ENCODE measurements at places on chromosomes 6 and 20. TPM values are rescaled to one million over a fixed set of nuclear protein-coding genes. Genes with fewer than 3 reads are reported as not detected.
A peak's percentile ranks its signal among the peaks of the same experiment; 100 is the strongest.

DNA sequence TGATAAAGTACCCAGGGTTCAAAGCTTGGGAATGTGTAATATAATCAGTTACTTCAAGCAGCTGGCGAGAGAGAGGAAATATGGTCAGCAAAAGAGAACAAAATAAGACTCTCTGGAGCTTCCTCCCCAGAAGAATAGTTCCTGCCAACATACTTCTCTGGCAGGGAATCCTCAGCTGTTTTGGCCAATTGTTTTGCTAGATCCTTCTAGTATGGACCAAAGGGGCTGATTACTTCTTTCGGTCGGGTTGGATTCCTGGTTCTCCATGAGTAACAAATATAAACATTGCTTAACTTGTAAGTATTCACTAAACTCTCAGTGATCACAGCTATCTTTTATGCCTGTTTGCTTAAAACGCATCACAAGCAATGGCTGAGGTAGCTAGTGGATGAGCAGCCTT lies 31.4 kb upstream of the FBXO9 start:
- no peak overlapping the region for H3K4me3 ChIP-seq
- no peak overlapping the region for H3K27ac ChIP-seq
- H3K27me3 ChIP-seq = no peaks in the 10 kb centered on the region
- no peaks in the 10 kb centered on the region for H3K4me1 ChIP-seq

GRCh38 chr20:2604506-2604835 lies 48.0 kb upstream of the NOP56 start:
- no peaks in the 10 kb centered on the region for H3K36me3 ChIP-seq
- no peak for DNase-seq
- H3K27me3 ChIP-seq = no peaks in the 10 kb centered on the region
- H3K4me1 ChIP-seq = no peaks in the 10 kb centered on the region
- no peak overlapping the region for H3K4me3 ChIP-seq

Gene FAXC
- 7.8 TPM for total RNA-seq

DNA sequence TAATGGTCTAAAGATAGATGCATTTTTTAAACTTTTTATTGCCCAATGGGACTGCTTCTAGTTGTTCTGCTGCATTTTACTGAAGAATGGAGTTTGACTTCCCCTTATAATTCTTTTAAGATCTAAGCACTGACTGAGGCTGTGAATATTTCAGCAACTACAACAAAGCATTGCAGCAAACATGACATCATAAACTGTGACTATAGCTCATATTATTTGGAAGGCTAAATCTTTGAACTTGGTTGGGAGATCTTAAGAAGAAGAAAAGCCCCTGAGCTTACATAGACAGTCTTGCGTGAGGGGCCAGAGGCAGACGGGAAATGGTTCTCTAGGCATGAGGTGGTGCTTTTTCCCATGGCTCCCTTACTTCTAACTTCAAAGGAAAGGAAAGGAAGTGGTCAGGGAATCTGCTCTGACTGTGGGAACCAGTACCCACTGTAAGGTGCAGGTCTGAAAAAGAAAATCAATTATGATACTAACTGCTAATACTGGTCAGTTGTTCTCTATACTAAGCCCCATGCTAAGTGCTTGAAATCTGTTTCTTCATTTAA lies 14.8 kb downstream of the HEY2 start:
- H3K27ac ChIP-seq = no peak overlapping the region
- peaks cover 4% of the 10 kb centered on the region for H3K27me3 ChIP-seq
- no peaks in the 10 kb centered on the region for H3K4me1 ChIP-seq
- H3K36me3 ChIP-seq = no peaks in the 10 kb centered on the region
- no peak overlapping the region for H3K4me3 ChIP-seq

- no peaks in the 10 kb centered on the region for H3K27me3 ChIP-seq
- no peaks in the 10 kb centered on the region for H3K4me1 ChIP-seq
- H3K36me3 ChIP-seq = no peaks in the 10 kb centered on the region
- peak; percentile 28 for DNase-seq
- no peak overlapping the region for H3K27ac ChIP-seq
Measured at GRCh38 chr6:138287144-138287955, 69.1 kb upstream of the PBOV1 start.

DNA sequence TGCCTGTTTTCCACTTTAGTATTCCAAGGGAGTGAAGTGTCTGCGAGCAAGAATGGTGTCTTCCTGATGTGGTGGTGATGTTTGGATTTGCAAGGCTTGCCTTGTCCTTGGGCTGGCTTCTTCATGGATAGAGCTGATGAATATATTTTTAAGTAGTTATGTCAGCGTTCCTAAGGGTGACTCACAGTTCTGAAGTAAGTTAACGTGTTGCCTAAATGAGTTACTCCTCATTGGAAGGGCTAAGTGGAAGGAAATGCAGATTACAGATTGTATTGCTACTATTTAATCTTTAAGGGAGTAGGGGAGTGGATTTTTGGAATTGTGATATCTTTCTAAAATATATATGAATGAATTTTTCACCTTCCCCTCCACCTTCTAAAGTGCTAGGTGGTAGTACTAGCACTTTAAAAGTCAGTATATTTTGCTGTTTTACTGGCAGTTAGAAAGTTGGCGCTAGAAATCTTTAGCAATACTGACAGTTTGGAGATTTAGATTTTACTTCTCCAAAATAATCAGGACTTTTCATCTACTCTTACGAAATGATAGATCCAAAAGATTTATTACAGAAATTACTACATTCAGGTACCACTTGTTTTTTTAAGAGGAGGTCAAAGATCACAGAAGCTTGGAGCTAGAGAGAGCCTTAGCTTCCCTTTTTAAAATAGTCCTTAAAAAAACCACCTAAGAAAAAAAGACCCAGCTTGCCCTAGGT lies 197.4 kb downstream of the JARID2 start:
- peak; percentile 71 for DNase-seq
- no peaks in the 10 kb centered on the region for H3K27me3 ChIP-seq
- H3K4me3 ChIP-seq = no peak overlapping the region
- H3K36me3 ChIP-seq = no peaks in the 10 kb centered on the region

Gene ADAM33
- not detected for total RNA-seq

DNA sequence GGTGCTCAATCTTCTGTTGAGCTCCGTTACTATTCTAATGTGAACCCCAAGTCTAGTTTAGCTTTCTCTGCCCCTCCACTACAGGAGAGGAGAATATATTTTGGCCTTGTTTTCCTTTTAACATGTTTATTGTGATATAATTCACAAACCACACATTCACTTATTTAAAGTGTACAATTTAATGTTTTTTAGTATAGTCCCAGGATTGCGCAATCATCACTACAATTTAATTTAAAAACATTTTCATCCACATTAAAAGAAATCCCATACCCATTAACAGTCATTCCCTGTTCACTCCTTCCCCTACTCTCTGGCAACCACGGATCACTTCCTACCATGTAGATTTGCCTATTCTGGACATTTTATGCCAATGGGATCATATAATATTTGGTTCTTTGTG lies 64.5 kb upstream of the BMP6 start:
- H3K4me1 ChIP-seq = no peaks in the 10 kb centered on the region
- no peak for DNase-seq
- H3K4me3 ChIP-seq = no peak overlapping the region
- H3K36me3 ChIP-seq = no peaks in the 10 kb centered on the region
- no peak overlapping the region for H3K27ac ChIP-seq

Gene BEND6
- total RNA-seq = 5.3 TPM

Gene RPL7L1
- 183 TPM for total RNA-seq

DNA sequence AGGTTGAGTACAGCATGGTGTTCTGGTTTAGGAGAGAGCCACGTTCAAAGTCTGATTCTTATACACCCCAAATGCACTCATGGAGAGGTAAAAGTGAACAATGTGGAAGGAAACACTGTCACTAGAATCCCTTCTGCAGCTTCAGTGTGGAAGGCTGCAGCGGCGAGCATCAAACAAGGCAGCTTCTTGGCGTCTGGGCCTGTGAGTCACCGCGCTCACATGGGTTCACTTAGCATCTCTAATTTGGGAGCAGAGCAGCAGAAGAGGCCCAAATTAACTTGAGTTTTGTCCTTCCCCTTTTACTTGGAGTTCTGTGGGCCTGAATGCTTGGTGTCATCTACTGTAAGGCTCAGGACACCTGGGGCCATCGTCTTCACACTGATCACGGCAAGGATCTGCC lies 10.9 kb upstream of the E2F1 start:
- H3K4me3 ChIP-seq = no peak overlapping the region
- DNase-seq = no peak

- H3K4me1 ChIP-seq = peaks cover 39% of the 10 kb centered on the region
- H3K27me3 ChIP-seq = no peaks in the 10 kb centered on the region
- H3K36me3 ChIP-seq = no peaks in the 10 kb centered on the region
- no peak overlapping the region for H3K4me3 ChIP-seq
- DNase-seq = no peak
Measured at GRCh38 chr20:64265201-64265600, 9.7 kb downstream of the PCMTD2 start.

GRCh38 chr6:12613811-12614210 lies 102.8 kb upstream of the PHACTR1 start:
- no peaks in the 10 kb centered on the region for H3K27me3 ChIP-seq
- H3K27ac ChIP-seq = no peak overlapping the region
- DNase-seq = no peak
- H3K4me1 ChIP-seq = no peaks in the 10 kb centered on the region
- no peaks in the 10 kb centered on the region for H3K36me3 ChIP-seq

DNA sequence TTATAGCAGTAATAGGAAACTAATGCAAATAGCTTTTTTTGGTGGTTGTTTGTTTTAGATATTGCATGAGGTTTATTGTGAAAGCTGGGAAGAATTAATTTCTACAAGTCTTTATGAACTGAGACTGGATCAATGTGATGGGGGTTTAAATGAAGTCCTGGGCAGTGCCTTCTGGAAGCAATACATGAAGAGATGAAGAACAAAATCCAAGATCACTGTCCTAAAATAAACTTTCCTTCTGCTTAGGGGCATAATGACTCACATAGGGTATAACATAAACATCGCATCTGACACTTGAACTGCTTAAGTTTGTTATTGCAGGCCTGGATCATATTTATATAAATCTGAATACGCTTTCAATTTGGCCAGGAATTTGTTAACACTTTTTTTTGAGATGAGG lies 20.9 kb upstream of the SHLD1 start:
- no peaks in the 10 kb centered on the region for H3K36me3 ChIP-seq
- H3K27me3 ChIP-seq = no peaks in the 10 kb centered on the region

DNA sequence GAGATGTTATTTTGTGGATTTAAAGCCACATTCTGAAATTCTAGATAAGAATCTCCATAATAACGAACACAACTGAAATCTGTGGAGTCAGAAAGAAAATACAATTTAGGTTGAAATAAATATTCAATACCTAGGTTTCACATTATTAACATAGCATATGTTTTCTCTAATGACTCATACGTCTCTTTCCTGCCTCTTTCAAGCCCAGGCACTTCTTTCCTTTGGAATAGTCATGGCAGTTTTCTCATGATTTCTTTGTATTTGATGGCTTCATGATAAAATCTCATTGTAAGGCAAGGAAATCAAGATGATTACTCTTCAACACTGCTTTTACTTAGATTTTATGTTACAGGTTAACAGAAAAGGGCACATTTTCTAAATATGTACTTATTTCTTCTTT lies 803.7 kb downstream of the PHF3 start:
- H3K4me3 ChIP-seq = no peak overlapping the region
- peak; percentile 2 for DNase-seq
- no peaks in the 10 kb centered on the region for H3K27me3 ChIP-seq
- no peaks in the 10 kb centered on the region for H3K36me3 ChIP-seq
- H3K4me1 ChIP-seq = no peaks in the 10 kb centered on the region
- H3K27ac ChIP-seq = no peak overlapping the region

GRCh38 chr6:105821777-105822176 lies 264.4 kb upstream of the PRDM1 start:
- no peaks in the 10 kb centered on the region for H3K4me1 ChIP-seq
- no peaks in the 10 kb centered on the region for H3K36me3 ChIP-seq
- H3K27ac ChIP-seq = no peak overlapping the region
- DNase-seq = no peak
- H3K27me3 ChIP-seq = no peaks in the 10 kb centered on the region

- H3K36me3 ChIP-seq = no peaks in the 10 kb centered on the region
- no peak overlapping the region for H3K27ac ChIP-seq
- no peaks in the 10 kb centered on the region for H3K4me1 ChIP-seq
- H3K4me3 ChIP-seq = peak overlapping the region; percentile 51
- no peaks in the 10 kb centered on the region for H3K27me3 ChIP-seq
Measured at GRCh38 chr6:27592481-27593199, 119.7 kb upstream of the ZNF184 start.

DNA sequence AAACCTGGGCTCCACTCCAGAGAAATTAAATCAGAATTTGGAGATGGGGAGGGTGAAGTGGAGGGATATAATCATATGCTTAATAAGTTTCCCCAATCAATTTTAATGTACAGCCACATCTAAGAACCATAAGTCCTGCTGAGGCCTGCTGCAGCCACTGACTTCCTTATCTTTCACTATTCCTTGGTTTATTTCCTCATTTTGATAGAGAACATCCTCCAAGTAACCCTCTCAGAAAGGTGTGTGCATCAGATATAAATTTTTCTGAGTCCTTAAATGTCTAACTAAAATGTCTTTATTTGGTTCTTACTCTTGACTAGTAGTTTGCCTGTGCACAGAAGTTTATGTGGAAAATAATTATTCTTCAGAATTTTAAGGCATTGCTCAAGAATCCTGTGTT lies 23.7 kb upstream of the SIRT5 start:
- no peak for DNase-seq
- no peak overlapping the region for H3K4me3 ChIP-seq
- no peaks in the 10 kb centered on the region for H3K4me1 ChIP-seq
- no peaks in the 10 kb centered on the region for H3K27me3 ChIP-seq

GRCh38 chr20:44028868-44029847 lies 114.5 kb downstream of the TOX2 start:
- no peak overlapping the region for H3K27ac ChIP-seq
- no peaks in the 10 kb centered on the region for H3K27me3 ChIP-seq
- no peaks in the 10 kb centered on the region for H3K36me3 ChIP-seq
- H3K4me3 ChIP-seq = no peak overlapping the region
- peaks cover 40% of the 10 kb centered on the region for H3K4me1 ChIP-seq
- no peak for DNase-seq

Data from A673 (cell line).